Activated CD4-positive, alpha-beta T cell treated with anti-CD3 and anti-CD28 coated beads, Interleukin-2, Interleukin-4, amounts not matched to agents 100 ng/mL and 50 ng/mL, durations not matched to agents 16 hours and 8 hours (primary cell): ENCODE measurements at places on chromosomes 11 and 22.

GRCh38 chr22:42978453-42979103 lies 36.4 kb downstream of the PACSIN2 start:
- DNase-seq = no peak

DNA sequence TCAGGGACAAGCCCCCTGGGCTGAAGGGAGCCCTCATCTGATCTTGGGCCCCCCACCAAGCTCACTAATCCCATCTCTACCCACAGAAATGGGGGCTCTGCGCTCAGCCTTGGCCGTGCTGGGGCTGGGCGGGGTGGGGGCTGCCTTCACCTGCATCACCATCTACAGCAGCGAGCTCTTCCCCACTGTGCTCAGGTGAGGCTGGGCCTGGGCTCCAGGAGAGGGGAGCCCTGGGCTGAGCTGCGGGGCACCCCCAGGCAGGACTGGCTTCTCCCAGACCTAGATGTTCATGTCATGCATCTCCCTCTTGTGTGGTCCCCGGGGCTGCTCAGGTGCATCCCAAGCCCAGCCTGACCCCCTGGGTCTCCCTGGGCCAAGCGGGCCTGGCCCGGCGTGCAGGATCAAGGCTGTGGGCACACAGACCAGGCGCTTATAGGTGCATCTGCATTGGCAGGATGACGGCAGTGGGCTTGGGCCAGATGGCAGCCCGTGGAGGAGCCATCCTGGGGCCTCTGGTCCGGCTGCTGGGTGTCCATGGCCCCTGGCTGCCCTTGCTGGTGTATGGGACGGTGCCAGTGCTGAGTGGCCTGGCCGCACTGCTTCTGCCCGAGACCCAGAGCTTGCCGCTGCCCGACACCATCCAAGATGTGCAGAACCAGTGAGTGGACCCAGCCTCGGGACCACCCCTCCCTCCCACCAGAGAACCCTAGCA lies 9.4 kb downstream of the SLC22A12 start:
- DNase-seq = no peak

DNA sequence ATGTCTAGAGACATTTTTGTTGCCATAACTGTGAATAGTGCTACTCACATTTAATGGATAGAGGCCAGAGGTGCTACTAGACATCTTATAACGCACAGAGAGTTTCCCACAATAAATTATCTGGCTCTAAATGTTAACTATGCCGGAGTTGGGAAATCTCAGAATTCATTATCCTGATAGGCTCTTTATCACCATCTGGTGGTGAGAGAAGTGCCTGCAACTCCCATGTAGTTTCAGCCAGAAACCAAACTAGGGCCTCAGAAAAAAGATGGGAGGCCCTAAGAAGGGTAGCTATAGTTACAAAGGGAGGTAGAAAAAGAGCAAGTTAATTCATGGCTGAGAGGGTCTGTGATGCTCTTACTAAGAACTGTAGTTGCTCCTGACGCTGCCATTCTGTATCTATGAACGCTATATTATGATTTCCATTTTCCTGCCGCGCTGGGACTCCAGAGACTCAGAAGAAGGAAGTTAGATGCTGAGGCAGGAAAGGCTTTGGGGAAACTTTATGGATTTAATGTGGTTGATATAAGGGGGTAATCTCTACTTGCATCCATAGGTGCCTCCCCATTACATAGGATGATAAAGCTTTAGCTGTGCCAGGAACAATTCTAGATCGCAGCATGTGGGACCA lies 22.9 kb upstream of the MRPL17 start:
- DNase-seq = peak; percentile 37

- DNase-seq = no peak
These were observed 3.6 kb downstream of the TNNI2 start for GRCh38 chr11:1842149-1843097.

DNA sequence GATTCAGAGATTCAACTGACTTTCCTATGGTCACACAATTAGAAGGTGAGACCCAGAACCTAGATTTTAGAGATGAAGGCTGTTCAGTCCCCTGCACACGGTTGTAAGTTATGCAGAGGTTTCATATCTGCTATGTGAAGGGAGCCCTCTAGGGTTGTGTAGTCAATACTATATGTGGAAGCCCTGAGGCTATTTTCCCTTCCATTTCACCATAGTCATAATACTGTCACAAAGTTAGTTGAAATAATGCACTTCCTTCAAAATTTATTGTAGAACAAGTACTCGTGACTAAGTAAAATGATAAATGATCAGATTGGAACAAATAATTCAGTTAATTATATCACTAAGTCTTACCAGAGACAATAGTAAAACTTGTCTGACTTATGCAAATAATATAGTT lies 48.8 kb downstream of the ENDOD1 start:
- no peak for DNase-seq

- no peak for DNase-seq
These were observed 183.8 kb upstream of the NTM start for GRCh38 chr11:131186629-131187101.

- no peak for DNase-seq
These were observed 13.5 kb upstream of the MRPL23 start for GRCh38 chr11:1933416-1934334.

GRCh38 chr11:117589063-117589462 lies 208.0 kb downstream of the DSCAML1 start:
- DNase-seq = no peak

DNA sequence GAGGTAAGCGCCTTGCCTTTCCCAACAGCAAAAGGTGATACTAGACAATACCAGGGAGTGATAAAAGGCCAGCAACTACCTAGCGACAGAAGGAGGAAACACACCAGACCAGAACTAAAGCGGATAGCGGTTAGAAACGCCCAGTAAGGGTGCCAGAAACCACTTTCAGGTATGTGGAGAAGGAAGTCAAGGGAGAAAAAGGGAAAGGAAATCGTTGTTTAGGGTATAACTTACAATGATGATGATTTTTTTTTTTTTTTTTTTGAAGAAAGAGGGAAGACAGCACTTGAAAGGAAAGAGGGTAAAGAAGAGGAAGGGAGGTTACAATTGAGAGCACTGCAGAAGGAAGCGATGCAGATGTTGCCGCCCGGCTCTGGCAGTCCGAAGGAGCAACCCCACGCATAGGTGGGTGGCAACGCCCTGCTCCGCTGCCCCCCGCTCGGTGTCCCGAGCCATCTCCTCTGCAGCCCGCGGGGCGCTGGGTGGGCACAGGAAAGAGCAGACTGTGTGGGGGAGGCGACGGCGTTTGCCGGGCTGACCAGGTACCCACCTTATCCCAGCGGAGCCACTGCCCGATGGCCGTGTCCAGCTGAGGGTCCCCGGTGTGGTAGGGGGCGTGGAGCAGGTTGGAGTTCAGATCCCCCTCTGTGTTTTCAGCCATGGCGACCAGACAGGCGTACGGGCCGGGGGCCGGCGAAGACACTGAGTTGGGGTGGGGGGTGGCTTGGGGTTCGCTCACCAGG lies 561 bp downstream of the PGM2L1 start:
- DNase-seq = peak; percentile 39

- DNase-seq = no peak
These were observed 15.8 kb downstream of the PHLDB1 start for GRCh38 chr11:118623269-118623655.
